NCI-H226 (cell line): ENCODE measurements at places on chromosomes 12 and 14.

GRCh38 chr14:60760209-60760608 is 25.6 kb downstream of the MNAT1 start:
- DNase-seq = no peak

GRCh38 chr12:90091809-90092208 is 383.2 kb upstream of the ATP2B1 start:
- no peak for DNase-seq

GRCh38 chr12:1309613-1310012 is 284.8 kb downstream of the FBXL14 start:
- DNase-seq = no peak

GRCh38 chr14:24952851-24953666 is 96.9 kb downstream of the STXBP6 start:
- no peak for DNase-seq

- DNase-seq = no peak
Observed at GRCh38 chr12:19298836-19299605, 140.3 kb upstream of the AEBP2 start.
